ENCODE measurements at places on chromosomes 6 and 20.

DNA sequence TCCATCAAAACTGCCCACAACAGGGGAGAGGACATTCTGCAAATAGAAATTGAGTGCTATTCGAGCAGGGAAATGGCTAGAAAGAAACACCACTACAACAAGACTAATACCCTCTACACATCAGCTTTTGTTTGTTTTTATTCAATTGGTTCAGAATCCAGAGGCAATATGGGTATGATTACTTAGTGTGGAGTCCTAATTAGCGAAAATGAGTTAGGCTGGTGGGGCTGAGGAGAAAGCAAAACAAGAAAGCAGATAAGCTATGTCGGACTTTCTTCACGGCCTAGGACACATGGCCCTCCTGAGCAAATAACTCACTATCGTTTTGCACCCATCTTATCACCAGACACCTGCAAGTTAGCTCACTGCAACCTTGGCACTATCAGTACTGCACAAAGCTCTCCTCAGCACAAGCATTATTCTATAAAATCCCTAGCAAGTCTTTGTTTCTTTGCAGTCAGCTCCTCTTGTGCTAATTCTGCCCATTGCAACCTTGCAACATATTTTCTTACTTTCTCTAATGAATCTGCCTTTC lies 31.3 kb upstream of the SH3BGRL2 start:
- DNase-seq, result no peak

- no peak for DNase-seq
Measured at GRCh38 chr20:49285813-49286494, 8.1 kb upstream of the ZNFX1 start.

DNA sequence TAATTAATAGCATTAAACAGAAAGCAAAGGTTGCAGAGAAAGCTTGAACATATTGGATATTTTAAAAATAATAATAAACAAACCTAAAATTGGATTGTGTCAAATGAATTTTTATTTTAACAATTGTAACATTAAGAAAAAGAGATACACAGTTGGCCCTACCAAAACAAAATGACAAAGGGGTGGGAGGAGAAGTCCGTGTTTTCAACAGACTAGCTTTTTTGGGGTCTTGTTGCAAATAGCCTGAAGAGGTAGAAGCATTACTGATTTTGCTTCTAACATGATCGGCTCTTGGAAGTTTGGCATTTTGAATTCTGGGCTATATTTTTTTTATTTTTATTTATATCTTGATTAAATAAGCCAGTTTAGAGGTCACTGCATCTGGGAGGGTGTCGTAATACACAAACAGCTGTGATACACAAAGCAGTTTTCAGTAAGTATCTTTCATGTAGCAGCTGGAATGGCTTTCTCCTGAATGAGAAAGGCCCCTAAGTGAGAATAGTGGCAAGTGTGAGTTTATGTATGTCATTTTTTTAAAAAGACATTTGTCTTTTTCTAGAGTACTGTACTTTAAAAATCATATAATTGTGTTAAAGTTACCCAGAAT lies 85.5 kb upstream of the ZNF217 start:
- no peak for DNase-seq

DNA sequence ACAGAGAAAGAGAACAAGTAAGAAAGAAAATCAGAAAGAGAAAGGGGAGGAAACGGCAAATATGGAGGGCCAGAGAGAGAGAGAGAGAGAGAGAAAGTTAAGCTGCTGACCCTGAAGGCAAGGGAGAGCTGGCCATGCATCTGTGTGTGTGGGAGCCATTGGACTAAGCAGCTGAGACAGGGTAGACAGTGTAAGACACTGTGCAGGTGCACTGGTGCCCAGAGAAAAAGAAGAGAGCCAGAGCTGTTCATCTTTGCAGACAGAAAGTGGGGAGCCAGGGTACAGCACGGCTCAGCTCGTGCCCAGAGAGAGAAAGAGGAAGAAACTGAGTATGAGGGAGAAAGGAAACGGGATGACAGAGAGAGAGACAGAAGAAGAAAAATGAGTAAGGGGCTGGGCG lies 24.2 kb upstream of the ZNF318 start:
- DNase-seq, result no peak
